ENCODE measurements at places on chromosomes 11 and 22. TPM values are rescaled to one million over a fixed set of nuclear protein-coding genes. Genes with fewer than 3 reads are reported as not detected.

The OR10W1 gene
- total RNA-seq = not detected

The FAM76B gene
- 5.3 TPM for total RNA-seq

The SLC29A2 gene
- total RNA-seq = 16.9 TPM

The INS gene
- not detected for total RNA-seq

The TRIM48 gene
- total RNA-seq = not detected

The CDC45 gene
- total RNA-seq = not detected

The FDX1 gene
- 27.5 TPM for total RNA-seq

The ALX4 gene
- not detected for total RNA-seq
